ENCODE measurements at places on chromosomes 1 and 21.

GRCh38 chr1:6028042-6028850, 17.4 kb upstream of the KCNAB2 start:
- no peak for DNase-seq

DNA sequence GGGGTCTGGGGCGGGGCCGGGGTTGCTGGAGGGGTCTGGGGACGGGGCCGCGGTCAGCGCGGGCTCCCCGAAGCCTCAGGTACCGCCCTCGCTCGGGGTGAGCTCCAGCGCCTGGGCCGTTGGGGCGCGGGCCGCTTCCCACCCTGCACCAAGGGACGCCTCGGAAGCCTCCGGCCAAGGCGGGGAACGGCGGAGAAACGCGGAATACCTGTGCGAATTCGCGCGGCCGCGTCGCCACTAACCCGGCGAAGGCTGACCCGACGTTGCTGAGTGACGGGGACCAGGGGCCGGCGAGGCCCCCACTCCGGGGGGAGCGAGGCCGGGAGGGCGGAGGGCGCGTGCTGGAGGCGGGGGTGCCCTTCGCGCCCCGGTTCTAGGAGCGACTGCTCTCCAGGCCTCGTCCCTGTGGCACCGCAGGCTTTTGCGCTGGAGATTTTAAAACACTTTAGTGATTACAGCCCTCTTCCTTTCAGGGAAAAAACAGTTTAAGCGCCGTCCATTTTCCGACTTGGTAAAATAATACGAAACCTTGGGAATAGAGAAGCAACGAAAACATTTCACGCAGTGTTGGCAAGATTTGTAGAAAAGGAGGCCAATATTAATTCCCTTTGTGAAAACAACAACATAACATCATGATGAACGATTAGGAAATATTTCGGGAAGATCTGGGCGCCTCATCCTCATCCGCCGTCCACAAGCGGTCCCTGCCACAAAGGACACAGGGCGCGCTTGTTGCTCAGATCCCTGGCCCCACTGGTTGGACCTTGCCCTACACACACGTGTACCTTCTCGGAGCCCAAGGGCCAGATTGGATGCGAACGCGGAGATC, 971 bp upstream of the GNG4 start:
- DNase-seq, result no peak

DNA sequence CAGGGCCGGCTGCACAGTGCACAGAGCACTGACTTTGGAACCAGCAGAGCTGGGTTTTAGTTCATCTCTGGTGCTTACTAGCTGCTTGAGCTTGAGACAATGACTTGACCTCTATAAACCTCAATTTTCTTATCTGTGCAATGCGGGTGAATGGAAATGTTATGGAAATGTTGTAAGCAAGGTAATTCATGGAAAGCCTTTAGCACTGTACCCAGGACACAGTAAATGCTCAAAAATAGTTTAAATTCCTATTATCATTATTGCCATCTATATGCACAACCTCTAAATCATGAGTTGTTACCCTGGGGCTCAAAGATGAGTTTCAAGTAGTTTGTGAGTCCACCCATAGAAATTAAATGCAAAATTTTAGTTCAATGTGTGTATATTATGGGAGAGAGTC, 99.5 kb downstream of the CSMD2 start:
- no peak for DNase-seq

DNA sequence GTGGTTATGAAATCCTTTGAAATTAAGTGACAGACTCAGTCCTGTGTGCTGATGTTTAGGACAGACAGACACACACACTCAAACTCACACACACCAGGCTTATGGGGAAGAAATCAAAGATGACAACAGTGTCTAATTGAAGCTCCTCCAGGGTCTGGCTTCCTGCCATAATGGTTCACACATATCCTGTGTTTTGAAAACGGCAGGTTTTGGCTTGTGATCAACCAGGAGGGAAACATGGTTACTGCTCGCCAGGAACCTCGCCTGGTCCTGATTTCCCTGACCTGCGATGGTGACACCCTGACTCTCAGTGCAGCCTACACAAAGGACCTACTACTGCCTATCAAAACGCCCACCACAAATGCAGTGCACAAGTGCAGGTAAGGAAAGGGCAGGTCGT, 4.6 kb downstream of the MTARC1 start:
- no peak for DNase-seq

DNA sequence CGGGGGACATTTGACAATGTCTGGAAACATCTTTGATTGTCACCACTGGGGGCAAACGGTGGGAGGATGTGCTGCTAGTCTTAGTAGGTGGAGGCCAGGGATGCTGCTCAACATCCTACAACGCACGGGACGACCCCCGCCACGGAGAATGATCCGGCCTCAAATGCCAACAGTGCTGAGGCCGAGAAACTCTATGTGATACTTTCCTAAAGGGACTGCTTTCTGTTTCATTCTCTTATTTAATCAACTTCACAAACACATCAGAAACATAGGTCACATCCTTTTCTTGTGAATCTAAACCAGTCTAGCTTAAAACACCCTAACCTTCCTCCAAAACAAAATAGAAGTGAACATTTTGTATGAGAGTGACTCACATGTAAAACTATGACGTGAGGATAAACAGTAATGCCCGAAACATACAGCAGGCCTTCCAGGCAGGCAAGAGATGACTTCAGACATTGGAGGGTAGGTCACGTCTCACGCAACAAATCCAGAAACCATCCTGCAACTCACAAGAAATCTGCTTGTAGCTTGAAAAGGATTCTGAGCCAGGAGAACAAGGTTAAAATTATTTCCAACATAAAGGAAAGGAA, 37.2 kb upstream of the ETS2 start:
- DNase-seq, result no peak

DNA sequence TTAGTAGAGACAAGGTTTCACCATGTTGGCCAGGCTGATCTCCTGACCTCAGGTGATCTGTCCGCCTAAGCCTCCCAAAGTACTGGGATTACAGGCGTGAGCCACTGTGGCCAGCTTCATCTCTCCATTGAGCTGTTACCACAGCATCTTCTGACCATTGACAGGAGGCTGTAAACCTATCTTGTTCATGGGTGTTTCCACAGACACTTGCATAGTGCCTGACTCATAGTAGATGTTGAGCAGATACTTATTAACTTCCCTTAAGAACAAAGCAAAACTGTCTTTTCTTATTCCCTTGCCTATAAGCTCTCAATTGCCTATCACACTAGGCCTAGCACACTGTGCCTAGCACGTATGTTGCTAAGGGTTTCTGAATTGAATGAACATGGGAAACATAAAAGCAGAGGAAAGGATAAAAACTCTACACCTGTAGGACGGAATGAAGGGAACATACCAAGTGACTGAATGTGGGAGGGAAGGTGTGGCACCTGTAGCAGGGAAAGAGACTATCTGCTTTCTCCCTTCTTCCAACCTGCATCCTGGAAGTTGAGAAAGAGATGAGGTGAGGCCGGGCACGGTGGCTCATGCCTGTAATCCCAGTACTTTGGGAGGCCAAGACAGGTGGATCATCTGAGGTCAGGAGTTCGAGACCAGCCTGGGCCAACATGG, 1.2 kb upstream of the C1orf54 start:
- no peak for DNase-seq

GRCh38 chr1:182806015-182806678, 16.6 kb downstream of the NPL start:
- no peak for DNase-seq

DNA sequence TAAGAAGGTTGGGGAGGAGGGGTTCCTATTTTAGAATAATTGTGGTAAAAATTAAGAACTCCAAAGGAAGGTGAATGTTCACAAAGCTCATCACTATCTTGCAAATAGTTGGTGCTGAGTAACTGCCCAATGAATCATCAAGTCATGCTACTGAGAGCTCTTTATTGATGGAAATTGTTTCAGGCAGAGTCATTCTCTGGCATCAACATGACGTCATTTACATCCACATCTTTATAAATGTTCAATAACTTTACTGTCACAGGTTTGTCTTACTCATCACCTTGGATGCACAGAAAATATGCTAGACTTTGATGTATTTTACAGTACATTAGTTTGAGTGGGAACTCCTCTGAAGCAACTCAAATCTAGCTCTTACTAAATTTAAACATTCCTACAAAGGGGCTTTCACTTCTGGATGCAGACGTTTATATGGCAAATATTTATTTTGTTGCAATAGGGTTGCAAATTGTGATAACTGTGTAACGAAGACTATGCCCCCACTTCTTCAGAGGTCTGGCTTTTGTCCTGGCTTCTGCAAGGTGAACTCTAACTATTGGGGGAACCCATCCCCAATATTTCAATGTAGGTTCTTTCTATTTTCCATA, 273.7 kb upstream of the AJAP1 start:
- no peak for DNase-seq

DNA sequence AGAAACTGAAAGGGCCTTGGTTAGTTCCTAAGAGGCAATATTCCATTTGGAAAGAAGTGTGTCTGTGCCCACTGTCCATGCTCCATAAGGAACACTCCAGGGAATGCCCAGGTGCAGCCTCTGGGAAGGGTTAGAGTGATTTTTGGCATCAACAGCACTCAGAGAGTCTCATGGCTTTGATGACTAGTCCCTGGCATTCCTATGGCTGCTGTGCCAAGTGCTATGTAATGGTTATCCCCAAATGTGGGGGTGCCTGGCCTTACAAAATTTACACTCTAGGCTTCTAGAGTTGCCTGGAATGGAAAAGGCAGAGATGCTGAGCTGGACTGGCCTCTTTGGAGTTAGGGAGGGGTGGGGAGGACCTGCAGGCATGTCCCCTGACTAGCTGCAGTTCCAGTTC, 75.0 kb upstream of the BCAR3 start:
- no peak for DNase-seq

DNA sequence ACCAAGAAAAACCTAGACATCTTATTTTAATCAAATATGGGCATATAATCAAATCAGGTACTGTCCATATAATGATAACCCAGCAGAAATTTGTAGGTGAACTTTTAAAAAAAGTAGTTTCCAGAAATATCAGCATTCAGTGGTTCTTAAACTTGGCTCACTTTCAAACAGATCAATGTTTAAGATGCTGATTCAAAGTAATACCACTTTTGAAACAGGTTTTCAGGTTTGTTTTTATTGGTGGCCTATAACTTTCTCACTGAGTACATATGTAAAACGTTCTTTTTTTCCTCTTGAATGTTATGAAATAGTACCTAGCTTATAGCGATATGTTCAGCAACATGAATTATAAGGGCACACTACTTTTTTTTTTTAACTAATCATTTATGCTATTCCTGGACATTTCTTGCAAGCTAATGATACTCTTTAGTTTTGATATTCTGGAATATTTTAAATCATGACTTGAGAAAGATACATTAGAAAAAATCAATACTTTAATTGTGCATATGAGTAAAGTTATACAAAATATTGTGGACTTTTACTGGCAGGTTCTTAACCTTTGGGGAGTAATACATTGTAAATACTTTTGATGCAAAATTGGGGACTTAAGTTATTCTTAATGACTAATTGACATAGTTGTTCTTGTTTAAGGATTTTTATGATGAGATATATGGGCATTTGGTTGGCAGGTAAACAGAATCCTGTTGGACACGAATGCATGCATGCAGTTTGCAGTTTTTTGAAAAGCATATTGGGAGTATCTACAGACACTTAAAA, 3.0 kb downstream of the NFIA start:
- DNase-seq, result no peak

GRCh38 chr21:29193072-29193471, 62.6 kb downstream of the MAP3K7CL start:
- DNase-seq, result no peak

GRCh38 chr1:68594851-68595250, 98.0 kb upstream of the DEPDC1 start:
- DNase-seq, result no peak

DNA sequence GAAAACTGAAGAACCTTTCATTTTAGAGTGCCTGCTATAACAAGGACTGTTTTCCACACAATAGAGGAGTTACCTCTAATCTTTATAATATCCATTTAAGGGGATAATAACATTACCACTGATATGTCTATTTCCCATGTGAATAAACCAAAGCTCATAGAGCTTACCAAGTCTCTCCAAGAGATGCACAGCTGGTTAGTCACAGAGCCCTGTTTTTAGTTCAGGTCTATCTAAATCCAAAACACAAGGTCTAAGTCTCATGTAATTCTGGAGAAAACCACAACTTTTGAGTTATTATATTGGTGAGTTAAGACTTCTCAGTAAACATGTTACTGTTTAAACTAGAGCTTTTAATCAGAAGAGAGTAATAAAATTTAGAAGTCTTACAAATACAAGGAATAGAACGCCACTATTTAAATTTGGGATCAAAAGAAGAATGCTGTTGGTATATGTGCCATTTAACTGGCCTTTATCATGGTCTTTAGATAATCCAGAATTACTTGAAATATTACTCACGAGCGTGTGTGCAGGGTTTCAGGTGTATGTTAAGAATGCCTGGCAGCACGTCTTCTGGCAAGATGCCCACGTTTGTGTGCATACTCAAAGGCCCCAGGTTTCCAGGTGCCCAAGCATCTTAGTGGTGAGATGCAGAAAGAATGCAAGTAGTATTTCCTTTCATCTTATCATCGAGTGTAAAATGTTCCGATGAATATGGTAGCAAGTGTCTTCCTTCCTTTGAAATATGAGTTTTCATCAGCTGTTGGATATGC, 190.6 kb downstream of the FMN2 start:
- no peak for DNase-seq

DNA sequence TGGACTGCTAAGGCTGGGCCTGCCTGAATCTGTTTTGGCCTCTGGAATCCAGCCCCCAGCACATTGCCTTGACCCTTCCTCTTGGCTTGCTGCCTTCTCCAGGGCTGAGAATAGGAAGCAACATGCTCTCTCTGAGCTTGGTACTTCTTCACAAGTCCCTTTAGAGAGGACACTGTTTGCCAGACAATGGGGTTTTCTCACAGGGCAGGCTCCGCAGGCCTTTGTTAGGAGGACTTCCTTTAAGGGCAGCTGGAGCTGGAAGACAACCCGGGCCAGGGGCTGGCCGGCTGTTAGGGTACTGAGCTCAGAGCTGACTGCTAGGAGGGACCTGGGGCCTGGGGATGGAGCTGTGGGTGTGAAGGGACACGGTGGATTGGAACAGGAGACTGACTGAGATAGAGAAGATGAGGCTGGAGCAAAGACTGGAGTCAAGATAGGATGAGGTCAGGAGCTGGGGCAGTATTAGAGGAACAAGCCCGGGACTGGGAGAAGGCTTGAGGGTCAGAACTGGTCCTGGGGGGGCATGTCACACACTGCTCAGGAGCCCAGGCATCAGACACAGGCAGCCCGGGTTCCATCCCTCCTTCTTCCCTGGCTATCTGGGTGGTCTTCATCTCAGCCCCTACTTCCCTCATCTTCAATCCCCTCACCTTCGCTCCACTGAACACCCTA, 5.4 kb upstream of the ALPL start:
- no peak for DNase-seq

GRCh38 chr1:29383746-29384371, 147.5 kb downstream of the PTPRU start:
- no peak for DNase-seq

DNA sequence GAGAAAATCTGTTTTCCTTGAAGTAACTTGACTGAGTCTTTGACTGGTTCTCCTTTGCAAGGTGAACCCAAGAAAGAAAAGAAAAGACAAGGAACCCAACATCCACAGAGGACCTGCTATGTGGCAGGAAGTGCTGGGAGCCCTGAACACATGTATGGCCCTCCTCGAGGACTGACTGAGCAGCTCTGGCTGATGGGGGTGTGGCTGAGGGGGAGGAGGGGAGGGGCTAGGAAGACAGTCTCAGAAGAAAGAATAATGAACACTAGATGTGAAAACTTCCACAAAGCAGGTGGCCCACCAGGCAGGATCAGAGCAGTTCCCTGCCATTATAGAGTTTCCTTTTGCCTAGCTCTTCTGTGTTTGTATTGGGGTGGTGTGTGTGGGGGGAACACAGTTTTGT, 26.1 kb downstream of the NENF start:
- no peak for DNase-seq

- no peak for DNase-seq
Observed at GRCh38 chr1:29836651-29837646, 600.6 kb downstream of the PTPRU start.

- no peak for DNase-seq
Observed at GRCh38 chr1:204650911-204651570, 34.5 kb downstream of the LRRN2 start.

Data from amygdala (tissue), 56 donors.